Right cardiac atrium (tissue), 5 donors: ENCODE measurements at places on chromosomes 16 and 17.

DNA sequence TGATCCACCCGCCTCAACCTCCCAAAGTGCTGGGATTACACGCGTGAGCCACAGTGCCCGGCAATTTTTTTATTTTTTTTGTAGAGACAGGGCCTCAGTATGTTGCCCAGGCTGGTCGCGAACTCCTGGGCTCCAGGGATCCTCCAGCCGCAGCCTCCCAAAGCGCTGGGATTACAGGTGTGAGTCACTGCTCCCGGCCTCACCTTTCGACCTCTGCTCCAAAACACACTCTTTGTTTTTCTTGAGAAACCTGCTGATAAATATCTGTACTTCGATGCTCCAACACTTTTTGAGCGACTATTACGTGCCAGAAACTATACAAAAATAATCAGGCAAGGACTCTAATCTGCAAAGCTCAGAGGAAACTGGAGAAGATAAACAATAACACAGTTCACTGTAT, 1.0 kb downstream of the MED1 start:
- no peak for DNase-seq

- DNase-seq, result no peak
Observed at GRCh38 chr17:7109461-7110322, 4.9 kb downstream of the ASGR2 start.

- peak; percentile 42 for DNase-seq
Observed at GRCh38 chr16:4381072-4381934, 9.7 kb downstream of the VASN start.

- no peak for DNase-seq
Observed at GRCh38 chr17:14204084-14204483, 32.6 kb downstream of the CDRT15 start.

DNA sequence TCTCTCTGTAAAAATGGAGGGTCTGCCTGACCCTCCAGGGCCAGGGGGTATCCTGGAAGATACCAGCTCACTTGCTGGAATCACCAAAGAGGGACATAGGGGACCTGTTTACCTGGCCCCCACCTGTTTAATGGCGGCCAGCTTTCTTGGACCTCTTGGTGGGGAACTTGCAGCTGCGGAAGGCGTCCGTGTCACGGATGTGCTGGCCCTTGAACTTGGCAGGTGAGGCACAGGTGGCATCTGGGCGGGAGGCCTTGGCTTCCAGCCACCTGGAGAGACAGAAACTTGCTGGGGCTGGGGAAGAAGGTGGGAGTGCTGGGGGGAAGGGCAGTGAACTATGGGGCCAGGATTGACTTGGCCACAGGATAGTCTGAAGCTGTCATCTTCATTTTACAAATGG, 3.5 kb downstream of the CHAD start:
- DNase-seq, result no peak

- no peak for DNase-seq
Observed at GRCh38 chr16:72809446-72809845, 238.5 kb downstream of the ZFHX3 start.

DNA sequence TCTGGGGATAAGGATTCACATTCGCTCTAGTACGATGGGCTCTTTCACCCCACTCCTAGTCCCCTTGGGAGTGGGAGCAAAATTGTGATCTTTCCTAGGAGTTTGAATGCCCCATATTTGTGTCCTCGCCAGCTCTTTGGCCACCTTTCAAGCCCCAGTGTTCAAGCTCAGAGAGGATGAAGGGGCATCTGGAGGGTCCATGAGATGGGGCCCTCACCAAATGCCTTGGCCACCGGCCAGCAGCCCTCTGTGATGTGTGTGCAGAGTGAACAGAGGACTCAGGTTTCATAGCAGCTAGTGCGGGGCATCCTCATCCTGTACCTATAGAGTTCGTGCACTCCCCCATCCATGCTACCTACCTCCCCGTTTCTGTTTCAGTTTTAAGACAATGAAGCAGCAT, 140.6 kb downstream of the RAB11FIP4 start:
- no peak for DNase-seq
